Activated CD4-positive, alpha-beta T cell treated with anti-CD3 and anti-CD28 coated beads for 1 hour (primary cell): ENCODE measurements at places on chromosomes 11 and 22.

DNA sequence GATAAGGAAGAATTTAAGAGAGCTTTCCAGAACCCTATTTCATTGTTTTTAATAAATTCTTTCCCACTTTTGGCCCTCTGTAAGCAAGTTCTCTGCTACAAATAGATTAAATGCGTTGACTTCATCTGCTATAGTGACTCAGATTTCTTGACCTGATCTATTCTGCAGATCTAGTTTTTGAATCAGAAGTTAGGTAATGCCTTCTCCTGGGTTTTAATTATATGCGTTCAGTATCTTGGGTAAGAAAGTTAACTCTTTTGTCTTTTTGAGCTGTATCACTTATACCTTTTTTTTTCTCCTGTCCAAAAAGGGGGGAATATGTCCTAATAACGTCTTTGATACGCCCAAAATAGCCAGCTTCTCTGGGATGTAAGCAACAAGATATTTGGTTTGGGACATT is 2.4 kb upstream of the HEPHL1 start:
- DNase-seq, result no peak

DNA sequence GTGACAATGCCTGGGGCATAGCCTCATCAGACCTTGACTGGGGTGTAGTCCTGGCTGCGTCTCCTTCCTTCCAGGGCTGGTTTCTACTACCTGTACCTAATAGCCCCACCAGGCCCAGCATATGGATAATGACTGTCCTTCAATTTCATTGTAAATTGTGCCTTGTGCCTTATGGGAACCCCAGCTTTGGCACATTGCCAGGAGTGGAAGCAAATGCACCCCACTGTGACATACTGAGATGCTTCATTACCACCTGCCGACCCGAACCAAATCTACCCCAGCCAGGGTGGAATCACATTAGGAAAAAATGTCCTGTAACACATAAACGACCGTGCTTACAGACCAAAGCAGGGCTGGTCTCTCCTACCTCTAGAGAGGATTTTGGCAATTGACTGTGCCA is 7.3 kb downstream of the TOP3B start:
- no peak for DNase-seq

- DNase-seq, result no peak
Observed at GRCh38 chr11:13103962-13104554, 94.9 kb downstream of the RASSF10 start.

GRCh38 chr22:33242078-33242477 is 183.9 kb upstream of the SYN3 start:
- no peak for DNase-seq

GRCh38 chr11:43367382-43368178 is 8.9 kb downstream of the TTC17 start:
- DNase-seq, result no peak

DNA sequence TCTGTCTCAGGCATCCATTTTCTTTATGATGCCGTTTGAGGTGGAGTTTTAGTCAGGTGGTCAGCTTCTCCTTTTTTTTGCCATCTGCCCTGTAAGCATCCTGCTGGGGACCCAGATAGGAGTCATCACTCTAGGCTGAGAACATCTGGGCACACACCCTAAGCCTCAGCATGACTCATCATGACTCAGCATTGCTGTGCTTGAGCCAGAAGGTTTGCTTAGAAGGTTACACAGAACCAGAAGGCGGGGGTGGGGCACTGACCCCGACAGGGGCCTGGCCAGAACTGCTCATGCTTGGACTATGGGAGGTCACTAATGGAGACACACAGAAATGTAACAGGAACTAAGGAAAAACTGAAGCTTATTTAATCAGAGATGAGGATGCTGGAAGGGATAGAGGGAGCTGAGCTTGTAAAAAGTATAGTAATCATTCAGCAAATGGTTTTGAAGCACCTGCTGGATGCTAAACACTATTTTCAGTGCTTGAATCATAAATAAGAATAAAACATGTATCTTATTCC is 10.9 kb upstream of the HBE1 start:
- no peak for DNase-seq

DNA sequence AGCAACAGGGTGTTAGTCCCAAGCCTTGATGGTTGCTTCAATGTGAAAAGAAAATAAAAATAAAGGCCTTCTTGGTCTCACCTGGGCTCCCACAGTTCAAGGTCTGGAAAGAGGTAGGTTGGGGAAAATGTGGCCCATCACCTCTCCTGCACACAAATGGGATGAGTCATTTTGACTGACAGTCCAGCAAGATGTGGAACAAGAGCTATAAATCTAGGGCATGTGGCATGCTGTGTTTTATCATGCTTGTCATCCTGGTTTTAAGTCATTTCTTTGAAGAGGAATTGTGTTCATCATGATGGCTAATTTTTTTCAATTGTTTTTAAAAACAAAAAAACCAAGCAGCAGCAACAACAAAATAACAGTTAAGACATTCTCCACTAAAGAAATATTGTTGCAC is 503.7 kb downstream of the NTM start:
- DNase-seq, result no peak

- no peak for DNase-seq
Observed at GRCh38 chr11:65059959-65060824, 1.8 kb upstream of the NAALADL1 start.

DNA sequence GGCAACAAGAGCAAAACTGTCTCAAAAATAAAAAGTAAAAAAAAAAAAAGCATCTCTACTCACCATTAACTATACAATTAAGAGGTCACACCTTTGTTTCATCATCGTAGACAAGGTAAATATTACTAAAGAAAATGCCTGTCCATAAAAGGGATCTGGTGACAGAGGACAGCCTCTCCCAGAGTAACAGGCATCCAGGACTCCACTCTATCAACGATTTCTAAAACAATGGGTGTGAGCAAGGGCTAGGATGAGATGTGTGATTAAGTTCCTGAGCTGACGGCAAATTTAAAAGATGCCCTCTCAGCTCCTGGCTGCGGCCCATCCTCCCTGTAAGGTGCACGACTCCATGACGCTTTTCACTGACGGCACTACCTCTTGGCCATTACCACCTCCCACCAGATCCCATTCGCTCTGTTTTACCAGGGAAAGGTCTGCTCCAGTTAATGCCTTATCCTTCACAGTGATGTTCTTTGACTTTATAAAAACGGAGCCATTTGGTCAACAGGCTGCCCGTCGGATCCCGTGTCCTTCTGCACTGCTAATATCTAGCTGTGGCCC is 2.3 kb upstream of the TMEM45B start:
- no peak for DNase-seq

DNA sequence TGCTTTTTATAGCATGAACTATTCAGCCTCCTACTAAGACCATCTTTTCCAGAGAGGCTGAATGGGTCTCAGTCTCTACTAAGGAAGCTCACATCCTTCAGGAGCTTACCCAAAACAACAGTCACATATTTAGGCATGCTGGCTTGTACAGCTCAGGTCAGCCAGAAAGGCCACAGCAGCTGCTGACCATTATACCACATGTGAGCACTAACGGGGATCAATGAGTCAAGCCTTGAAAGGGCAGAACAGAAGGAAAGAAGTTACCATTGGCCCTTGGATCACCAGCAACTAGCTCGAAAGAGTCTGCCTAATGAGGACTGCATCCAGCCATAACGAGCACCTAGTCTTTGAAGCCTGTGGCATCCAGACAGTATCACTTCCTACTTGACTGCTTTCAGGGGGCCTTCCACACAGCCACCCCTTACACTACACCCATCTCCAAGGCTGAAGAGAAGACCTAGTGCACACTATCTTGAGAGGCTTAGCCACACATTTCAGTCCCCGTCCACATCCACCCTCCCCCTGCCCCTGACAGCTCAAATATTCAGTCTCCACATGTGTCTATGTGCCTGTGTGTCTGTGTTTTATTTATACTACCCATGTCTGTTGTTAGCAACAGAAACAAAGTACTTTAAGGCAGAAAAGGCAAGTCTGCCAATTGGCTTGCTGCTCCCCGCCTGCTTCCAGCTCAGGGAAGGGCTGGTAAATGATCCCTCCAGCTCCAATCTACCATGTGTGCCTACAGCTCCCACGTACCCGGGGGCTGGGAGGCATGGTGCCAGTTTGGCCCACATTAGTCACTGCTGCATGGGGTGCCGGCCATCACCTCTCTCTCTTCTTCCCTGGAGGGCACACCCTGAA is 95.5 kb downstream of the RPL27A start:
- DNase-seq, result no peak

DNA sequence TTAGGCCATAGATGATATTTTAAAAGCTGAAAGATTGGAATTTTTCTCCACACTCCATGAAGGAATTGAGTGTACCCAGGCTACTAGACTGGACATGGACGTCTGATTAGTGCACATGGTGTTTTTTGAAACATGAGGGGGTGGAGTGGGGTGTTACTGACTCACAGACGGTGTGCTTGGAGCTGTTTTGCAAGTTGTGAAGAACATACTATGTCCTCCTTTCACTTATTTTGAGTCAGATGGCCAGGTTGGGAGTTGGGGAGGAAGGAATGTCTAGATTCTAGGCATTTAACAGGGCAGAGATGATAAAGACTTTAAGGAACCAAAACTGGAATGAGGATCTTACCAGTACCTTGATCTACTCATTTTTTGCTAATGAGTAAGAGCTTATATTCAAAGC is 158.1 kb upstream of the MTNR1B start:
- no peak for DNase-seq

DNA sequence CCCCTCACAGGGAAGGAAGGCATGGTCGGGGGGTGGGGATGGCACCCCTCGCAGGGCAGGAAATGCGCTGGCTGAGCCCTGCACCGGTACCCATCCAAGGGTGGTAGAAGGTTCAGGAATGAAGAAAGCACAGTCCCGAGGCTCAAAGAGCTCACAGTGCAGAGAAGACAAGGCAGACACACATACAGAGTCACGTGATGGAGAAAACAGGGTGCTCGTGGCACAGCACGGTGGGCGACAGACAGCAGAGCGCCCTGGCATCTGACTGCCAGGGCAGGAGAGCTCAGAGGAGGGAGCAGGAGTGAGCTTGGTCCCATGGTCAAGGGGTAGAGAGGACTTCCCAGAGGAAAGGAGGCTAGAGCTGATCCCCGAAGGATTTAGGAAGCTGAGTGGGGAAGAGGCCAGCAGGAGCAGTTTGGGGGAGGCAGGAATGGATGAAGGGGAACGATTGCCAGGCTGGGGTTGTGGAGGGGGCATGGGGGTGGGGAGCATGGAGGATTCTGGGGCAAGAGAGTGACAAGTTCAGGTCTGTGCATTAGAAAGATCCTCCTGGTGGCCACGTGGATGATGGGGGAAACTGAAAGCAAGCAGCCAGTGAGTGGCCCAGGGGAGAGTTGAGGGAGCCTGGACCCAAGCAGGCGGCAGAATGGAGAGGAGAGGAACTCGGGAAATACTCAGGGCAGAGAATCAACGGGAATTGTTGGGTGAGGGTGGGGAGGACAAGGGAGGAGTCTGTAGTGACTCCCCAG is 43.9 kb downstream of the PDE2A start:
- DNase-seq, result no peak

- DNase-seq, result no peak
Observed at GRCh38 chr22:49203091-49203858, 624.4 kb downstream of the BRD1 start.

GRCh38 chr11:727281-727701 is 20.0 kb upstream of the TALDO1 start:
- no peak for DNase-seq

DNA sequence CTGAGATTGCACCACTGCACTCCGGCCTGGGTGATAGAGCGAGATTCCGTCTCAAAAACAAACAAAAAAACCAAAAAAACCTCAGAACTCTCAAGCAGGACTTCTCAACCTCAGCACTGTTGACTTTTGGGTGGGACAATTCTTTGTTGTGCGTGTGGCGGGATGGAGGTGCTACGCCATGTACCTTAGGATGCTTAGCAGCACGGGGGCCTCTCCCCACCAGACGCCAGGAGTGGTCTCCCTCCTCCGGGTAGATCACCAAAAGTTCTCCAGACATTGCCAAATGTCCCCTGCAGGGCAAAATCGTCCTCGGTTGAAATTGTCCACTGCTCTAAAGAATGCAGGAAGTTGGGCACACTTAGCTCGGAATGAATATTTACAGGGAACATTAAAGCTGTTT is 26.9 kb upstream of the ATXN10 start:
- no peak for DNase-seq

DNA sequence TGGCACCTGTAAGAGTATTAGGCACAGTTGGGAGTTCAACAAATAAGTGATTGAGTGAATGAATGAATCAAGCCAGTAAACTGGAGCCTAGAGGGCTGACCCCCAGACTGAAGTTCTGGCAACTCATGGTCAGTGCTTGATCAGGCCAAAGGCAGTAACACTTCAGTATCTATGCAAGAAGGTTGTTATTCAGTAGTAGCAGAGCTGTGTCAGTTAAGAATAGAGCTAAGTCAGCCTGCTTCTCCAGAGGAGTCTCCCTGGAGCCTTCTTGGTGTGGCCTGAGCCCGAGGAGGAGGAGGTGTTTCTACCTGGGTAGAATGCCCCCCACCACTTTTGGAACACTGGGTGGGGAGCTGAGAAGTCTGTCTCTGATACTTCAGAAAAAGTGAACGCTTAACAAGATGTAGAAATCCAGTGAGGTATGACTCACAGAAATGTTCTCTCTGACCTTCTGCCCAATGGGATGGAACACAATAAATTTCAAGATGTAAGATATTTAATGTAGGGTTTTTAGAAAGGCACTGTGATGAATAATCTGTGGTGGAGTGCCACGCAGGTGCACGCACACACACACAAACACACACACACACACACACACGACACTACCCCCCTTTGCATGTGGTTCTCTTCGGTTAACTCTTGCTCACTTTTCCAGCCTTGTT is 219.9 kb downstream of the HIPK3 start:
- no peak for DNase-seq

- DNase-seq, result no peak
Observed at GRCh38 chr22:45864959-45865476, 111.9 kb downstream of the WNT7B start.

DNA sequence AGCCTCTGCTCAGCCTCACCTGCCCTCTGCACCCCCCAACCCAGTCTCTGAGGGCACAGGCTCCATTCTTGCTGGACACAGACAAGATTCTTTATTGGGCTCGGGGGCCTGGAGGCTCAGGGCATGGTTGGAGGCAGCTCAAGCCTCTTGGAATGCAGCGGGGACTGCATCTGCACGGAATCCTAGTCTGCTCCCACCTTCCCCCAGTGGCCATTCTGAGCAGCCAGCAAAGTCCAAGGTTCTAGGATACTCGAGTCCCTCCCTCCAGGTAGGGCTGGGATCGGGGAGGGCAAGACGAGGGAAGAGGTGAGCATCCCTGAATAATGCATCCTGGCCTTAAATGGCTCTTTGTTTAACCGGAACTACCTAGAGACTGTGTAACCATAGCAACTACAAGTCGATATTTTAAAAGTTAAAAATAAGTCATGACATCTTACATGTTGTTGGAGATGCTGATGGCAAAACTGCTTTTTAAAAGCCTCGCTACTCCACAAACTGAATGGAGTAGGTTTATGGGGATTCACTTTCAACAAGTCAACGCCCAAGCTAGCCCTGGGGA is 10.7 kb upstream of the IGSF22 start:
- DNase-seq, result no peak

- DNase-seq, result no peak
Observed at GRCh38 chr22:49855251-49855911, 1.7 kb downstream of the ZBED4 start.

- DNase-seq, result no peak
Observed at GRCh38 chr11:24819006-24819405, 322.2 kb downstream of the LUZP2 start.
